Natural killer cell treated with Interleukin-12 subunit alpha and Interleukin-12 subunit beta and Interleukin-15 and Interleukin-18, amount 100 ng/mL, for 72 hours (primary cell): ENCODE measurements at places on chromosomes 7 and 10.
A peak's percentile ranks its signal among the peaks of the same experiment; 100 is the strongest.

- H3K27ac ChIP-seq: no peak overlapping the region
- no peaks in the 10 kb centered on the region for H3K36me3 ChIP-seq
- H3K4me1 ChIP-seq: no peaks in the 10 kb centered on the region
- H3K27me3 ChIP-seq: peaks cover 19% of the 10 kb centered on the region
These were observed 10.1 kb downstream of the NPVF start for GRCh38 chr7:25218191-25218590.

- no peaks in the 10 kb centered on the region for H3K36me3 ChIP-seq
- peaks cover 12% of the 10 kb centered on the region for H3K4me1 ChIP-seq
- H3K27ac ChIP-seq: no peak overlapping the region
- no peaks in the 10 kb centered on the region for H3K27me3 ChIP-seq
These were observed 55.7 kb downstream of the CUBN start for GRCh38 chr10:17073725-17074540.

GRCh38 chr7:112381311-112382091 lies 68.8 kb upstream of the IFRD1 start:
- DNase-seq: no peak
- no peaks in the 10 kb centered on the region for H3K36me3 ChIP-seq
- H3K27ac ChIP-seq: no peak overlapping the region
- peaks cover 37% of the 10 kb centered on the region for H3K27me3 ChIP-seq
- peaks cover 8% of the 10 kb centered on the region for H3K4me1 ChIP-seq

DNA sequence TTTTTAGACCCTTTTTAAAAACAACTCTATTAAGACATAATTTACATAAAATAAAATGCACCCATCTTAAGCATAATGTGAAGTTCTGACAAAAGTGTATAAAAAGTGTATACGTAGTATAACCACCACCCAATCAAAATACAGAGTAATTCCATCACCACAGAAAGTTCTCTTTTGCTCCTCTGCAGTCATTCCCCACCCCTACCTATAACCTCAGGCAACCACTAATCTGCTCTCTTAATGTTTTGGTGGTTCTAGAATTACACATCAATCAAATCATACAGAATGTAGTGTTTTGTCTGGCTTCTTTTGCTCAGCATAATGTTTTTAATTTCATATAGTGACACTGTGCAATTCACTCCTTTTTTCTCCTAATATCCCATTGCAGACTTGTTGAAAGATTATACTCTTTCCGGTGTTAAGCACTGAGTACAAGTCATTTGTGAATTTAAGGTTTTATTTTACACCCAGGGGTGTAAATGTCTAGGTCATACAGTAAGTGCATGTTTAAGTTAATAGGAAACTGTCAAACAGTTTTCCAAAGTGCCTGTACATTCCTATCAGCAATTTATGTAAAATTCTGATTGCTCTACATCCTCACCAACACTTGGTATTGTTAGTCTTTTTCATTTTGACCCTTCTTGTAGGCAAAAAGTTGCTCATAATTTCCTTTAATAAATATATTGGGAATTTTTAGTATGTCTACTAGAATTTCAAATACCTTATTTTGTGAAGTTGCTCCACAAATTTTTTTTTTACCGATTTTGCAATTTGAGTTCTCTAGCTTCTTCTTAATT lies 86.3 kb downstream of the ZFAND4 start:
- H3K27me3 ChIP-seq: no peaks in the 10 kb centered on the region
- H3K36me3 ChIP-seq: peaks cover 29% of the 10 kb centered on the region

DNA sequence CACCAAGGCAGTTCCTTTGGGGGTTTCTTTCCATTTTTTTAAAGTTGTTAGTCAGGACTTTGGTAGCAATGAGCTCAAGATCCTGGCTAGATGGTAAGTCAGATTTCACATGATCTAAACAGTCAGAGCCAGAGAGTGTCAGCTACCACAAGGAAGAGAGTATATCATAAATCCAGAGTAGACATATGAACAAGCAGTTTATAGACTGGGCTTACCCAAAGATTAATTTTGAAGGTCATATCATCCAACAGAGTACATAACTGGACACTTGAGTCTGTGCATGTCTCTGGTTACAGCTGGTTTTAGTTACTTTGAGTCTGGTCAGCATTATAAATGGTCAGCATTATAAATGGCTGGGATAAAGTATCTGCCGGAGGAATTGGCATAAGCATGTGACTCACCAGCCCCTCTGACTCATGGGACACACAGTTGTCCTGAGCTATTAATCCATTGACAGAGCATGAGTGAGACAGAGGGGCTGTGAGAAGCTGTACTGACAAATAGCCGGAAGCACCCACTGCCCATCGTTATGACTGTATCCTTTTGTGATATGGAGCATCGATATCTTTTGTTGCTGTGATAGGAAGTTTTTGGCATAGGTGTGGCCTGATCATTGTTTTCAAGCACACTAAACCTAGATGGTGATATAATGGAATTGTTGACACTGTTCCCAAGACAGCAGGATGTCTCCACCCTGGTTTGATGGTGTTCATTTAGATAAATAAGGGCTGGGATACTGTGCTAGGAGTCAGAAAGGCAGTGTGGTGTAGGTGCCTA lies 19.3 kb downstream of the PPP1R3C start:
- H3K4me3 ChIP-seq: no peak overlapping the region
- no peak overlapping the region for H3K27ac ChIP-seq
- no peak for DNase-seq
- no peaks in the 10 kb centered on the region for H3K4me1 ChIP-seq
- H3K36me3 ChIP-seq: no peaks in the 10 kb centered on the region

DNA sequence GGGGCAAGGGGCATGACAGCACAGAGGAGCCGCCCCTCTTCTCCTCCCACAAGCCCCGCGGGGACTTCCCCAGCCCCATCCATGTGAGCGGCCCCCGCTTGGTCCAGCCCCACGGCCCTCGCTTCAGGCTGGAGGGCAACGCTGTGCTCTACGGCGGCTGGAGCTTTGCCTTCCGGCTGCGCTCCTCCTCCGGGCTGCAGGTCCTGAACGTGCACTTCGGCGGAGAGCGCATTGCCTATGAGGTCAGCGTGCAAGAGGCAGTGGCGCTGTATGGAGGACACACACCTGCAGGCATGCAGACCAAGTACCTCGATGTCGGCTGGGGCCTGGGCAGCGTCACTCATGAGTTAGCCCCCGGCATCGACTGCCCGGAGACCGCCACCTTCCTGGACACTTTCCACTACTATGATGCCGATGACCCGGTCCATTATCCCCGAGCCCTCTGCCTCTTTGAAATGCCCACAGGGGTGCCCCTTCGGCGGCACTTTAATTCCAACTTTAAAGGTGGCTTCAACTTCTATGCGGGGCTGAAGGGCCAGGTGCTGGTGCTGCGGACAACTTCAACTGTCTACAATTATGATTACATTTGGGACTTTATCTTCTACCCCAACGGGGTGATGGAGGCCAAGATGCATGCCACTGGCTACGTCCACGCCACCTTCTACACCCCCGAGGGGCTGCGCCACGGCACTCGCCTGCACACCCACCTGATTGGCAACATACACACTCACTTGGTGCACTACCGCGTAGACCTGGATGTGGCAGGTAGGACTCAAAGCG lies 5.1 kb downstream of the AOC1 start:
- H3K4me1 ChIP-seq: peaks cover under 1% of the 10 kb centered on the region
- H3K36me3 ChIP-seq: no peaks in the 10 kb centered on the region
- H3K27me3 ChIP-seq: peaks cover 5% of the 10 kb centered on the region
- H3K4me3 ChIP-seq: no peak overlapping the region
- no peak overlapping the region for H3K27ac ChIP-seq
- peak; percentile 39 for DNase-seq

- H3K4me3 ChIP-seq: no peak overlapping the region
- H3K36me3 ChIP-seq: no peaks in the 10 kb centered on the region
- DNase-seq: no peak
- no peak overlapping the region for H3K27ac ChIP-seq
- H3K4me1 ChIP-seq: no peaks in the 10 kb centered on the region
- H3K27me3 ChIP-seq: no peaks in the 10 kb centered on the region
These were observed 902.6 kb upstream of the MBL2 start for GRCh38 chr10:53675177-53675576.

DNA sequence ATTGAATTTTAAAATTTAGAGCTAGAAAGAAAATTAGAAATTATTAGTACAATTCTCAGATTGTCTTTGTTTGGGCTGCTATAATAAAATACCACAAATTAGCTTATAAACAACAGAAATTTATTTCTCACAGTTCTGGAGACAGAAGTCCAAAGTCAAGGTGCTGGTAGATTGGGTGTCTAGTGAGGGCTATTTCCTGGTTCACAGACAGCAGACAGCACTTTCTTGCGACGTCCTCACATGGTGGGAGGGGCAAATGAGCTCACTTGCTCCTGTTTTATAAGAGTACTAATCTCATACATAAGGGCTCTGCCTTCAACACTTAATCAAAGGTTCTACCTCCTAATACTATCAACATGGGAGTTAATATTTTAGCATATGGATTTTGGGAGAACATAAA lies 134.1 kb downstream of the MDFIC start:
- H3K27me3 ChIP-seq: peaks cover 8% of the 10 kb centered on the region
- no peak for DNase-seq
- H3K4me1 ChIP-seq: no peaks in the 10 kb centered on the region
- peaks cover 4% of the 10 kb centered on the region for H3K36me3 ChIP-seq
- no peak overlapping the region for H3K27ac ChIP-seq

DNA sequence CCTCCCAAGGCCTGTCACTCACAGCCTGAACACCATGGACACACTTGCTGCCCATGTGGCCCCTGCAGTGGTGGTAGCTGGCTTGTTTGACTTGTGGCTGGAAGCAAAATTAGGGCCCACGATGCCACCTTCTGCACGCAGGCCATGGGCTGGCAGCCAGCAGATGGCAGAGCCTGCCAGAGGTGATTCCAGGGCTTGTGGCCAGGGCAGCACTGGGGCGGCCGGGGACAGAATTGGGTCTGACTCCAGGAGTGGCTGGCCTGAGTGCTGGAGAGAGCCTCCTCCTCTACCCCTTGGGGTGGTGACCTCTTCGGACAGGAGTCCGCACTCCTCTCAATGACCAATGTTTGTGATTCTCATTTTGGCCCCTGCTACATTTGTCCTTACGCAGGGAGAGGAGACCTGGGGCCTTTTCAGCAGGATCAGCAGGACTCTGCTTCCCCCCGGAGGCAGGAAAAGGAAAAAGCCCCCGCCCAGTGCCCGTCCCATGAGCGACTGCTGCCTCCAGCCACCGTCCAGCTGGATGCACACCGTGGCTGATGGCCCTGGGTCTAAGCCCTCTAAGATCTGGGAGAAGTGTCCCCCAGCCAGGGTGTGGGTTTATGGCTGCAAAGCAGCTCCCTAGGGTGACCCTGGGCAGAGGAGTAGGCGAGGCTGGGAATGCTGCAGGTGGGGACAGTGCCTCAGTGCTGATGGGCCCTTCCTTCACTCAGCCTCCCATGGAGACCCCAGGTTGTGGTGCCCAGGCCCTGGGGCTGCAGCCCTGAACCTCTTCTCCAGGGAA lies 26.5 kb downstream of the DNAJB12 start:
- H3K4me3 ChIP-seq: peak overlapping the region; percentile 99
- peaks cover 60% of the 10 kb centered on the region for H3K4me1 ChIP-seq
- no peaks in the 10 kb centered on the region for H3K27me3 ChIP-seq
- no peak for DNase-seq
- peak overlapping the region; percentile 89 for H3K27ac ChIP-seq

GRCh38 chr7:149218469-149219420 lies 20.7 kb upstream of the ZNF212 start:
- DNase-seq: no peak
- H3K27ac ChIP-seq: no peak overlapping the region
- H3K4me3 ChIP-seq: no peak overlapping the region
- peaks cover 19% of the 10 kb centered on the region for H3K4me1 ChIP-seq

DNA sequence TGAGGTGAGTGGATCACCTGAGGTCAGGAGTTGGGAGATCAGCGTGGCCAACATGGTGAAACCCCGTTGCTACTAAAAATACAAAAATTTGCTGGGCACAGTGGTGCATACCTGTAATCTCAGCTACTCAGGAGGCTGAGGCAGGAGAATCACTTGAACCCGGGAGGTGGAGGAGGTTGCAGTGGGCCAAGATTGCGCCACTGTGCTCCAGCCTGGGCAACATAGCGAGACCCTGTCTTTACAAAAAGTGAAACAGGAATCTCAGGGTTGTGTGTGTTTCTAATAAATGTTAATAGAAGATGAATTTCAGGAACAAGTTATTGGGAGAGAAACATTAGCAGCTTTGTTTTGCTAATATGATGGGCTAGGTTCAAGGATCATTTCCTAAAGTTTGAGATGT lies 19.9 kb downstream of the PPP2R2D start:
- no peaks in the 10 kb centered on the region for H3K27me3 ChIP-seq
- DNase-seq: no peak
- H3K4me3 ChIP-seq: no peak overlapping the region
- H3K4me1 ChIP-seq: peaks cover 72% of the 10 kb centered on the region

GRCh38 chr7:16619979-16620408 lies 25.6 kb downstream of the ANKMY2 start:
- H3K27me3 ChIP-seq: no peaks in the 10 kb centered on the region
- H3K27ac ChIP-seq: peak overlapping the region; percentile 57
- peak overlapping the region; percentile 31 for H3K4me3 ChIP-seq
- DNase-seq: no peak

DNA sequence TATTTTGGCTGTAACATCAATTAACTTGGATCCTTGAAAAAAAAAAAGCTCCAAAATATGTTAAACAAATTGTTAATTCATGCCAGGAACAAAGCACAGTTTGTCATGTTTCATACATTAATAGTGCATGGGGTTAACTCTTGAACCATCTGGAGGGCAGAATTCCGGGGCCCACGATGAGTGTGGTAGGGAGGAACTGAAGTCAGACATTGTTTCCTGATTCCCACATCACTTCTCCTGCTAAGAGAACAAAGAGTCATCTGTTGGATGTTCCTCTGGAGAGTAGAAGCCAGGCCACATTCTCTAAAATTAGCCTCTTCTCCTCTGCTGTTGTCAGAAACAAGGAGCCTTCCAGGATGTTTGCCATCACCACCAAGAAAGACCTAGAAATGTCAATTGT lies 54.6 kb downstream of the TMEM178B start:
- DNase-seq: no peak
- peaks cover 35% of the 10 kb centered on the region for H3K27me3 ChIP-seq
- no peaks in the 10 kb centered on the region for H3K36me3 ChIP-seq
- H3K27ac ChIP-seq: no peak overlapping the region

DNA sequence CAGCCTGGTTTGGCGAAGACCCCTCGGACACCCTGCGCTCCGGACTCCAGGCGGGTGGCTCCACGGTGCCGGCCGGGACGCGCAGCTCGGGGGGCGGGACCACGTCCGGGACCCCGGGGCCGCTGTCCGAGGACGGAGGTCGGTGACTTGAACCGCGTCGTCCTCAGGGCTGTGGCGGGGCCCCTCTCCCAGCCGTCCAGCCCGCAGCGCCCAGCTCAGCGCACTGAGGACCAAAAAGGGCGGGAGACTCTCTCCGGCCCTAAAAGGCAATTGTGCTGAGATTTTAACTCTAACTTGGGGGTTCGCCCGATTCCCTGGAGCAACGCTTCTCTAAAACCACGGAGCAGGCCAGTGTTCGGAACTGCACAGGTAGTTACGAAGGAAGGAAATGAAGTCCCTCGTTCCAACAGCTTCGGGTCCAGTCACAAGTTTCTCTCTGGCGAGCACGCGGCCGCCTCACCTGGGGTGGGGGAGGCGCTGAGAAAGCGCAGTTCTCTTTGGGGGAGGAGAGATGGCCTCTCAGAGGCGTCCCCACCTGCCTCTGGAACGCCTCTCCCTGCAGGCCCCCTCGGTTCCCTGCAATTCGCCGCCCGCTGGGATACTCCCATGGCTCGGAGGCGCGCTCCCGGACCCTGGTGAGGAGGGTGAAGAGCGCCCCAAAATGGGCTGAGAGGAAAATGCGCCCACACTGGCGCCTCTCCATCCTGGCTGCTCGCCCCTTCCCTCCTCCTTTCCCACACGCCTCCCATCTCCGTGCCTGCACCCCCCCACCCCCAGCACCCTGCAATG lies 352.7 kb downstream of the DNAJB6 start:
- no peaks in the 10 kb centered on the region for H3K4me1 ChIP-seq
- DNase-seq: peak; percentile 37
- H3K27ac ChIP-seq: no peak overlapping the region
- no peaks in the 10 kb centered on the region for H3K36me3 ChIP-seq
- H3K27me3 ChIP-seq: peaks cover 20% of the 10 kb centered on the region

GRCh38 chr10:133261726-133262325 lies 14.8 kb downstream of the ADAM8 start:
- H3K4me3 ChIP-seq: peak overlapping the region; percentile 78
- H3K27me3 ChIP-seq: no peaks in the 10 kb centered on the region
- DNase-seq: peak; percentile 88
